ENCODE measurements at places on chromosomes 1 and 21. TPM values are rescaled to one million over a fixed set of nuclear protein-coding genes. Genes with fewer than 3 reads are reported as not detected.

Gene ANKRD34A
- 1.3 TPM for total RNA-seq

- peak; percentile 99 for DNase-seq
Observed at GRCh38 chr1:145978854-145979745, 14.6 kb downstream of the POLR3GL start.

Gene SLC6A9
- total RNA-seq = 32.5 TPM

Gene KCNQ4
- not detected for total RNA-seq

DNA sequence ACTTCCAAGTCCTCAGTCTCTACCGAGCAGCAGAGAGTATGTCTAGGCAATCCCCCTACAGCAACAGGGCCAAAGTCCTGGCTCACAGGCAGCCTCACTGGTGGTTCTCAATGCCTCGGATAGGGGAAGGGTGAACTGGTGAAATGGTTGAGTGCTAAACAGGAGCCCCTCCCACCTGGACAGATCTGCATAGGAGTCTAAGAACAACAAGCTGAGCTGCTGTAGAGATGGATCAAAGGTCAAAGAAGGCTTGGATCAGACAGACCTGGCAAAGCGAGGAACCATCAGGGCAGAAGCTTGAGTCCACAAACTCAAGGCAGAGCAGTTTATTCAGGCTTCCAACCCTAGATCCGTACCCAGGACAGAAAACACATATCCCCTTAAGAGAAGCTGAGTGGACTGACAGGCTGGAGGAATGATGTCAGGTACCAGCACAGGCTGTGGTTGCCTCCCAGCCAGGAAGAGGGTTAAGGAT, 31.8 kb downstream of the RABIF start:
- no peak for DNase-seq

DNA sequence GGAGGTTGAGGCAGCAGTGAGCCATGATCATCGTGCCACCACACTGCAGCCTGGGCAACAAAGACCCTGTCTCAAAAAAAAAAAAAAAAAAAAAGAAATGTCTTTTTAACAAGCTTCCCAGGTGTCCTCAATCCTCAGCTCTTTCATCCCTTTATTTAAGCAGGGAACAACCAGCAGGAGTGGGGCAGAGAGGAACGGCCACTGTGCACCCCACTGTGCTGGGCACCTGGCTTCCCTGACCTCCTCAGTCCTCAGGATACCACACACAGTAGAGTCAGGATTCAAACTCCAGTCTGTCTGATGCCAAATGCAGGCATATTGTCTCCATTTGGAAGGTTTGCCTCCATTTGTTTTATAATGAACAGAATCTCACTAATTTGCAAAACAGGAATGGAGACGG, 19.8 kb upstream of the PTAFR start:
- DNase-seq = no peak

DNA sequence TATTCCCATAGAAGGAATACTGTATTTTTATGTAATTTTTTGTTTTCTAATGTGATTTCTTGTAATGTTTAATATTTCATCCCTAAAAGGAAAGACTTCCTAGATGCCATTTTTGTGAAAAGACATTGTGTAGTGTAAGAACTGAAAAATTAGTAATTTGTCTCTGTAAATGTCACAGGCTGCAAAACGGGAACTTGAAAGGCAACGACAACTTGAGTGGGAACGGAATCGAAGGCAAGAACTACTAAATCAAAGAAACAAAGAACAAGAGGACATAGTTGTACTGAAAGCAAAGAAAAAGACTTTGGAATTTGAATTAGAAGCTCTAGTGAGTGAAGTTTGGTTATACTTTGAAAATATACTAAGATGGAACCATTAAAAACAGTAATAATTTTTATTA, 132.2 kb downstream of the ITSN1 start:
- DNase-seq = no peak

GRCh38 chr1:48261881-48262400, 39.4 kb downstream of the SLC5A9 start:
- DNase-seq = no peak

GRCh38 chr1:9315411-9316079, 22.9 kb downstream of the SPSB1 start:
- DNase-seq = peak; percentile 52

DNA sequence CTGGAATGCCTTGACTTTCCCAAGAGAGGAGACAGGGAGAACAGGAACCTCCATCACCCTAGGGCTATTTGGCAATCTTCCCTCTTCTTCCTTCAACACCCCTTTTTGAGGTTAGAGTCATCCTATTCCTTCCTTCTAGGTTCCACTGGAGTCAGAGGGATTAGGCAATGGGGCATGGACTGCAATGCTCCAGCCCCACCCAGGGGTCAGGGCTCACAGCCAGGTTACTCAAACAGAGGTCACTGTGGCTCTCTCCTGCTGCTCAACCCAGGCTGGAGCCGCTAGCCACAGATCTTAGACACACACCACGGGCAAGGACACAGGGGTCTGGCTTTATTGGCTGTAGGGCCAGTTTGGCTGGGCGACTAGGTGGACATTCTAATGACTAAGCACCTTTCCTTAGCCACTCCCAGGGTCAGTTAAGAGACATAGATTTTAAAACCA, 145.5 kb upstream of the NRIP1 start:
- peak; percentile 75 for DNase-seq

GRCh38 chr1:38272515-38272914, 225.9 kb upstream of the POU3F1 start:
- DNase-seq = no peak

DNA sequence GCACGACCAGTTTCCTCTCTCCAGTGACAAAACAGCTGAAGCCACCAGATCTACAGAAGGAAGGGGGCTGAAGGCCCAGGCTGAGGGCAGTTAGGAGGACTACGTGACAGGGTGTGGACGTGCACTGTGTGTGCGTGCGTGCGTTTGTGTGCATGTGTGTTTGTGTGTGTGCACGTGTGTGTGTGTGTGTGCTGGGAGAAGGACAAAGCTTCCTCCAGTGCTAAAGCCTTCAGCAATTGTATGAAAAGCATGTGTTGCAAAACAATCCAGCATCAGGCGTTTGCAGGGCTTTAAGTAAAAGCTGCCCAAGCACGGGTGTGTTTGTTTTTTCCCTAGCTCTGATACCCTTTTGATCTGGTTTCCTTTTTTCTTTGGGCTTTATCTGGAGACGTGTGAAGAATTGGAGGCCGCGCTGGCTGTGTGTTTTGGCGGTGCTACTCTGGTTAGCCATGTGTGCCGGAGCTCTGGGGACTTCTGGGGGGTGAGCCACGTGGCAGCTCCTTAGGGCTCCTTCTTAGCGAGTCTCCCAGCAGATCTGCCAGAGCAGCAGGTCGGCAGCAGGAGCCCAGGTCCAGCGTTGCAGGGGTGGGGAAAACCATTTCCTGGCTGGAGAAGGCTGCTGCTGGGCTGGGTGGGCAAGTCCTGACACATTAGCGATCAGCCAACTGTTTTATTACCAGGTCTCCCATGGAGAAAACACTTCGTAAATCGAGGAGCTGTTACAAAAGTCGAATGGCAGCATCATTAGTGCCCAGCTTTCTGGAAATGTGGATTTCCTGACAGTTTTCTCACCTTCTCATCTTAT, 73.4 kb downstream of the UCK2 start:
- peak; percentile 78 for DNase-seq

Gene ENTREP3
- total RNA-seq = 10.0 TPM

Gene VHLL
- total RNA-seq = 0.50 TPM

DNA sequence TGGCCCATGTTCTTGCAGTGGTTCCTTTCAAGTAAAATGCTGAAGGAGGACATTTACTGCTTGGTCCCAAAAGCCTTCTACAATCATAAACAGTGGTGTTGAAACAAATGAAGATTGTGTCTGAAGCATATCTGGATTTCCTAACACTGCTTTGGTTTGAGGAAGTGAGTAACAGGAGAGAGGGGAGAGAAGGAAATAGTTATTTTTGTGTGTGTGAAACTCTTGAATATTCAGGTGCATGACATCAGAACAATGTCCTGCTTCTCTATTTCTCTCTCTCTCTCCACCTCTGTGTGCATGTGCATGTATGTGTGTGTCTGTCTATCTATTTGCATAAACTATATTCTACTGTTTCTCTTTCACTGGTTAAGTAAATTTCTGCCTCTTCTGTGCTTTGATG, 61.4 kb upstream of the TNFSF18 start:
- DNase-seq = peak; percentile 62

Gene SELP
- total RNA-seq = not detected

GRCh38 chr1:23743287-23744152, at the start of gene ELOA:
TSS of gene ELOA (plus strand) at chr1:23743471. CDS start at chr1:23743504, 33 bp downstream.
- peak; percentile 61 for DNase-seq

Gene CFHR3
- total RNA-seq = not detected

GRCh38 chr1:54571803-54572541, 23.9 kb downstream of the ACOT11 start:
- no peak for DNase-seq

DNA sequence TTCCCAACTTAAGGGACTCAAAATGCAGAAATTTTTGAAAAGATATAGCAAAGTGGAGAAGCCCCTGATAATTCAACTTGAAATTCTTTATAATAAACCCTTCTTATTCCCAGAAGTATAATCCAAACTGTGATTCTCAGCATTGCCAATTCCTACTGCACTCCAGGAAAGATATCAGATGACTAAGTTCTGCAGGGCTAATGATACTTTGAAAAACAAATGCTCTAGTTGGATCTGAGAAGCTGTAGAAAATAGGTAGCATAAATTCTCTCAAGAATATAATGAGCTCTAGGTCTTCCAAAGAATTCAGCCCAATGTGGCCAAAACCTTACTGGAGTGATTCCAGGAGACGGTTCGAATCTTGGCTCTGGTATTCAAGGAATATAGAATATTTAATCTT, 294.0 kb upstream of the PTBP2 start:
- no peak for DNase-seq

GRCh38 chr1:37130221-37130948, 96.1 kb upstream of the GRIK3 start:
- DNase-seq = no peak

DNA sequence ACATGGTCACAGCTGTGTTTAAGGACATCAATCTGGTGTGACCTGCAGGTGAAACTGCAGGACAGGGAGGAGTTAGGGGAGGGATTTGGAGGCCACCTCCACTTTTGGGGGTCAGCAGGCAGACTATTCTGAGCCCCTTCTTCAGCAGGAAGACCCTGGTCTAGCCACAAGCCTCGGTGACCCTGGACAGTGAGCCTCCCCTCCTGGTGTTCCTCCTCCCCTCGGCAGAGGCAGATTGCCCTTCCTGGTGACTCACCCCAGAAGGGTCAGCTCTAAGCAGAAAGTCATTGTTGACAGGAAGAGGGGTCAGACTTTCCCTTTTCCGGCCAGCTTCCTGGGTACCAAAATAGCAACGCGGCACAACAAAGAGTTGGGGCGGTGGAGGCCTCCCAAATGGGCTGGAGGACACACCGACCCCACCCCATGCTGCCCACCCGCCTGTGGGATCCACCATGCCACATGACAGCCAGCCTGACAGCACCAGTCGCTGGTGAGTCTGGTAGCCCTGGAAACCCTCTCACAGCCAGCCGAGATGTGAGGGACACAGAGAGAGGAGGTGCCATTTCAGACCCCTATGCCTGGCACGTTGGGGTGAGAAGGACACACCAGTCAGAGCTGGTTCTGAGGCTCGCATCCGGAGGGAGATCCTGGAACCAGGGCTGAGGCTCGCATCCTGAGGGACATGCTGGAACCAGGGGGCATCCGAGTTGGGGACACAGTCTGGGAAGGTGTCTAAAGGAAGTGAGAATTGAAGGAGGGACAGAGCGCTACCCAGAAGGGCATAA, 14.7 kb upstream of the CSF1 start:
- DNase-seq = no peak

Gene LORICRIN
- not detected for total RNA-seq

GRCh38 chr1:95509989-95510388, 276.0 kb downstream of the RWDD3 start:
- no peak for DNase-seq

DNA sequence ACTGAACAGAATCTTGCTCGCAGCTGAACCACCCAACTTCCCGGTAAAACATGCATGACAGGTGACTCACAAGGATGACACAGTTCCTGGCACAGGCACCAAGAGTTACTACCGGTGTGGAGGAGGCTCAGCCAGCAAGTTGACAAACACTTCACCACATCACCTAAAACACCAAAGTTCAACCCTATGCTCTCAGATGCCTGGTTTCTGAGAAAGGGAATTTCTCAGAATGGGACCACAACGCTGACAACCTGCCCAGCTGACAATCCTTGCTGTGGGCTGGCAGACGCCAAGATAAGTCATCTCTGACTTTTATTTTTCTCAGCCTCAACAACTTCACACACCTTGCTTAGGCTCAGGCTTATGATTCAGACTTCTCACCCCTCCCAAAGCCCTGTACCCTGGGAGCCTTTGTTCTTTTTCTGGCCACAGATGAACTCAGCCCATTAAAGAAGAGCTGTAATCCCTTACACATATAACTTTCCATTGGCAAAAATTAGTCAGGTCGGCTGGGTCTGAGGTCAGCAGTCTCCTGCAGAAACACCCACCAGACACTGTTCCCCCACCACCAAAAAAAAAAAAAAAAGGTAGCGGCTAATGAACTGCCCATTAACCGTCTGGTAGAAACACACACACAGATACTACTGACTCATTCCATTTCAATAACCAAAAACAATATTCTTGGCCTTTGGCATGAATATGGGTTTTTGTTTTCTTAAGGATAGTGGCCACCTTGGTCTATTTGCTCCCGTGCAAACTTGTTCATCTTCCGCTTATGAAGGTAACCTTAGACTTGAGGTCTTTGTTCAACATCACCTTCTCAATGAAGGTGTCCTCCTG, 10.8 kb upstream of the TIAM1 start:
- DNase-seq = peak; percentile 99

DNA sequence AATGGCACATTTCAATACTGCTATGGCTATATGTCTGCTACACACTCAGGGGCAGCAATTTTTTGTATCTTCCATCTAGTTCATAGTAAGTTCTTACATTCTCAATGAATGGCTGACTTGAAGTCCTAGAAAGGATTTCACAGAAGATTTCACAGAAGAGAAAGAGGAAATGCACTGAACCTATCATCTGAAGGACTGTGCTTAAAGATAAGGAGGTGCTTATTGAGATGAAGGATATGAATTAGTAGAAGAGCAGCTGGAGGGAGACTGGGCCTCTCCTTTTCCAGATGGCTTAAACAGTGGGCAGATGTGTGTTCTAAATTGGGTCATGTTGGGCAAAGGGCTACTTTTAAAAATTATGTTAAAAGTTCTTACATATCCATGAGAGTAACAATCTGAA, 14.6 kb downstream of the ADAR start:
- no peak for DNase-seq
